Transverse colon (tissue), 4 donors: ENCODE measurements at places on chromosomes 2 and 18.

GRCh38 chr2:86512034-86512433 lies 51.2 kb downstream of the CHMP3 start:
- no peak for DNase-seq

DNA sequence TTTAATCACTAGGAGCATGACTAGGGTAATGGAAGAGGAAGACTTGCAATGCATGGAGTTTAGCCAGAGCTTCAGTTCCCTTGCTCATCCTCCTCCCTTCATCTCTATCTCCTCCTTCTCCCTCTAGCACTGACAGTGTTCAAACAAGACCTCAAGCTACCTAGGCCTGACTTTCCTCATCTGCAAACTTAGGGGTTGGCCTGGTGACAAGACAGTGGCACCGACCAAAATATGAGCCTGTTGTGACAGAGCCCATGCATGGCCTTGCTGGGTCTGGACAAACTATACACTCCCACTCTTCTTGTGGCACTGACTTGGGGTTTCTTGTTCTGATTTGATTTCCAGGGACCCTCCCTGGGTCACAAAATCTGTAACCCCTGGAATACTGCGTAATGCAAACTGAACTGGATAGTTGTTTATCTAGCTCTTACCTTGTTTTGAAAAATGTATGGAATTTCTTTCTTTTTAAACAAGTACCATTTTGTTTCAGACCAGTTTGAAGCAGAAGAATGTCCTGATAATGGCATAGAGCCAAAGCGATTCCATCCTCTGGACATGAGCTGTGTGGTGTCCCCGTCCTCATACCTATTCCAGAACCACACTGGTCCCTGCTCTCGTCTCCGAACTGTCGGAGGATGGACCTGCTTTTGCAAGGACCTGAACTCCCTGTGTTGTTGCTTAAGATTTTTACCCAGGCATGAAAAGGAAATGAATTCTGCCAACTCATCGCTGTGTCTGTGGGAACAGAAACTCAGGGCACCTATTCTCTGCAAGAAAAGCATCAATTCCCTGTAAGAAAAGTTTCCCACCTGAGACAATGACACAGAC lies 33.4 kb upstream of the PPP4R1 start:
- no peak for DNase-seq

- no peak for DNase-seq
Observed at GRCh38 chr2:55618025-55618274, 528 bp upstream of the PPP4R3B start.

DNA sequence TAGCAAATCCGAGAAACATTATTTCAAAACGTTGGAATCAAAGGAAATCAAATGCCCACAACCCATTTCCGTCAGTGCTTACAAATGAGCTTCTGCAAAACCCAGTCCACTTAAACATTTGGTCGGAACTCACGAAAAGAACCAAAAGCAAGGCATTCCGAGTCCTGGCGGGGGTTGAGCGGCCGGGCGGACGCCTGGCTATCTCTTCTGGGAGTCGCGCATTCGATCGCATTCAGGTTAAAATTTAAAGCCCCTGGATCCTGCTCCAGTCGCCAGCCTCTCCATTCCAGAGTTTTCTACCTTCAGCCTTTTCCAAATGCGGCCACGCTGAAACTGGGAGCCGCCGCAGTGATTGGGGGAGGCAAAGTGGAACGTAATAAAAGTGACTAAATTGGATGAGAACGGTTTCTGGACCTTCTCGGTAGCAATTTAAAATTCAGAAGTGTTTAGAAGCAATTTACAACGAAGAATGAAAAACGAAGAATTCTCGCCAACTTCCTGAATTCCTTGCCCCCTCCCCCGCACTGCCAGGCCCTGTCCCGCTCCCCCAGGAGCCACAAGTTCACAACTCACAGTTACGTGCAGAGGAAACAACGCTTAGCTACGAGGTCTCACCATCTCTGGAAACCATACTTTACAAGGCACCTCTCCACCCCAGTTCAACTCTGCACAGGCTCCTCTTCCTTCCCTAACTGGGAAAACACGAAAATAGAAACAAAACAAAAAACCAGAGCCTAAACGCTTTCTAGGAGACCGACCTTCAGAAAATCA lies 1.7 kb upstream of the GATA6 start:
- DNase-seq: peak; percentile 60

GRCh38 chr2:54629914-54630857 lies 93.3 kb upstream of the EML6 start:
- peak; percentile 29 for DNase-seq
